Left ventricle myocardium inferior (tissue), 1 donor: ENCODE measurements at places on chromosomes 13 and 19. TPM values are rescaled to one million over a fixed set of nuclear protein-coding genes. Genes with fewer than 3 reads are reported as not detected.

DNA sequence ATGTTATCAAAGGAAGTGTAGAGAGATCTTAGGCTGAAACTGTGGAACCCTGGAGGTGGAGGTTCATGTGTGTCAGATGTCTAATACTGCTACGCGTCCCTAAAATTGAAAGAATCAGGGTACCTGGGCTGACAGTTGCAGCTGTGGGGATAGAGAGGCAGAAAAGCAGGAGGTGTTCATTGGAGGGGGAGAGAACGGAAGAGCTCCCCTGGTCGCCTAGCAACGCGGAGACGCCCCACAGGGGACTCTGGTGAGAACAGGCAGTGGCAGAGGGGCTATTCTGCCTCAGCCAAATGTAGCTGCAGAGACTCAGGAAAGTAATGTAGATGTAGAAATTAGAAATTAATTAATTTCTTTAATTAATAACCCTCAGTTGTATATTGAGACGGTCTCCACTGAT is 10.1 kb upstream of the ZNF835 start:
- no peaks in the 10 kb centered on the region for H3K4me1 ChIP-seq
- H3K27me3 ChIP-seq: no peaks in the 10 kb centered on the region
- no peak overlapping the region for H3K27ac ChIP-seq
- H3K36me3 ChIP-seq: no peaks in the 10 kb centered on the region

DNA sequence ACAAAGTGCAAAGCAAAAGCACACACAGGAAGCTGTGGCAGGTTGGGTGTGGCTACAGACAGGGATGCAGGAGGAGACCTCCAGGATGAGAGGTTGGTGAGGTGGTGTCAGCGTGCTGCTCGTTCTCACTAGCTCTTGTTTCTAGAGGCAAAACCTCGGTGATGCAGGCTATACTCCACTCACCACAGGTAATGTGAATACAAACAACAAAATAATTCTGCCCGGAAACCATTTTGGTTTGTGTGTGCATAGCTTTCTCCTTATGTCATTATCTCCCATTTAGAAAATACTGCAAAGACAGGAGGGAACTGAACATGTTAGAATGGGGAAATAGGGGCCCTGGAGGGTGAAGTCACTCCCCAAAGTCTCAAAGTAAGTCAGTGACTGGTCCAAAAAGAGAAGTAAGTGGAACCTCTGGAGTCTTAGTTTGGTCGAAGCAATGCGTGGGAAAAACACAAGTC is 9.4 kb downstream of the LCP1 start:
- no peak overlapping the region for H3K27ac ChIP-seq
- DNase-seq: no peak
- no peaks in the 10 kb centered on the region for H3K36me3 ChIP-seq
- peaks cover 11% of the 10 kb centered on the region for H3K27me3 ChIP-seq
- no peak overlapping the region for H3K4me3 ChIP-seq

Gene ADPRHL1
- 484 TPM for total RNA-seq

- peaks cover 37% of the 10 kb centered on the region for H3K27me3 ChIP-seq
- H3K27ac ChIP-seq: no peak overlapping the region
- H3K4me1 ChIP-seq: no peaks in the 10 kb centered on the region
- H3K36me3 ChIP-seq: no peaks in the 10 kb centered on the region
- H3K4me3 ChIP-seq: no peak overlapping the region
These were observed 186.6 kb upstream of the TSHZ3 start for GRCh38 chr19:31535691-31536460.

GRCh38 chr13:49315756-49316482 is 68.2 kb downstream of the CDADC1 start:
- DNase-seq: no peak
- peaks cover 30% of the 10 kb centered on the region for H3K4me1 ChIP-seq
- H3K27ac ChIP-seq: no peak overlapping the region
- no peaks in the 10 kb centered on the region for H3K27me3 ChIP-seq
- peaks cover 6% of the 10 kb centered on the region for H3K36me3 ChIP-seq

GRCh38 chr19:33464733-33465115 is 56.9 kb downstream of the PEPD start:
- no peak overlapping the region for H3K27ac ChIP-seq
- no peak overlapping the region for H3K4me3 ChIP-seq
- no peaks in the 10 kb centered on the region for H3K27me3 ChIP-seq
- H3K36me3 ChIP-seq: peaks cover 28% of the 10 kb centered on the region
